ENCODE measurements at places on chromosomes 11 and 22.

DNA sequence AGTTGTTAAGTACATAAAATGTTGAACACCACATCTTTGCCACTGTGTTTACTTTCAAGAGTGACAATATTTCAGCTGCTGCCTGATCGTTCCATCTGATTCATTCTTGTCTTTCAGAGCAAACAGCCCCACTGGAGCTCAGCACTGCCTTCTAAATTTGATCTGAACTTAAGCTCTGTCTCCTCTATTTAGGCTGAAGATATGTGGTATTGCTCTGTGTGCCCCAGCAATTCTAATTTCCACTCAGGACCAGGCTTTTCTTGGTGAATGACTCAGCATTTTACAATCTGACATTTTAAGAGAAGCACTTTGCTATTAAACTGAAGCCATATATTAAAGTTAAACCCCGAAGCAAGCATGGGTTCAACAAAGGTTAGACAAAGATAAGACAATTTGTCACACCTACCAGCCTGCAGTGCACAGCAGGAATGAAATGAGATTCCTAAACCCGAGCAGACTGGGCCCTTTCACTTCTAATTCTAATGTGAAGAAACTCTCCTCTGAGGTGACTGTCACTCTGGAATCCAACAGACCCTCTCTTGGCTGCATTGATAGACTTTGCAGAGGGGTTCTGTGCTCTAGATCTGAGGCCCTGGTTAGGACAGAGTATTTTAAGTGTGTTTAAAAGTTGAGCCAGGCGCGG lies 41.7 kb upstream of the PLET1 start:
- DNase-seq = no peak

GRCh38 chr22:23128269-23129108 lies 13.3 kb downstream of the RSPH14 start:
- DNase-seq = peak; percentile 32

- no peak for DNase-seq
These were observed 1421.2 kb upstream of the RAG2 start for GRCh38 chr11:38019072-38019775.

- DNase-seq = peak; percentile 89
These were observed 36.5 kb downstream of the POU2AF3 start for GRCh38 chr11:111334532-111335502.

DNA sequence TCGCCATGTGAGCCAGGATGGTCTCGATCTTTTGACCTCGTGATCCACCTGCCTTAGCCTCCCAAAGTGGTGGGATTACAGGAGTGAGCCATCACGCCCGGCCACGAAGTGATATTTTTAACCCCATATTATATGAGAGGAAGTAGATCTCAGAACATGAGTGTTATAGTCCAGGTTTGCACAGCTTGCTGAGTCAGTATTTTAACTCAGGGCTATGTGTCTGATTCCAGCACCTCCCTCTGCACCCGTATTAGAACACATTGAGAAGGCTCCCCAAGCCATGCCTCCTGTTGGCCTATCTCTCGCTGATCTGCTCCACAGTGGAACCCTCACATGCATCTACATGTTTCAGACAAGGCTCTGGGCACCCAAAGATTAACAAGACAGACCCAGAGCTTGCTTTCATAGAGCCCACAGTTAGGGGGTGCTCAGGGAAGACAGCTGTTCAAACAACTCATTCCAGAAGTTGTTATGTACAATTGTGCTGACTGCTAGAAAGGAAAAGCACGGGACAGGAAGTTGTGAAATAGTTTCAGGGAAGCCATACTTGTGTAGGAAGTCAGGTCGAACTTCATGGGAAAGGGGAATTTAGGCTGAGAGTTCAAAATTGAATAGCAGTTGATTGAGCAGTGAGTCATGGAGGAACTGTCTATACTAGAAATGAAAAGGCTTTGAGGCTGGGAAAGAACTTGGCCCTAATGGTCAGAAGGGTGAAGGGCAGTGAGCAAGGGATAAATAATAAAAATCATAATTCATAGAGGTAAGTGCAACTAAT lies 49.3 kb upstream of the CLPB start:
- no peak for DNase-seq

GRCh38 chr11:102564110-102564509 lies 33.6 kb upstream of the MMP7 start:
- DNase-seq = no peak

DNA sequence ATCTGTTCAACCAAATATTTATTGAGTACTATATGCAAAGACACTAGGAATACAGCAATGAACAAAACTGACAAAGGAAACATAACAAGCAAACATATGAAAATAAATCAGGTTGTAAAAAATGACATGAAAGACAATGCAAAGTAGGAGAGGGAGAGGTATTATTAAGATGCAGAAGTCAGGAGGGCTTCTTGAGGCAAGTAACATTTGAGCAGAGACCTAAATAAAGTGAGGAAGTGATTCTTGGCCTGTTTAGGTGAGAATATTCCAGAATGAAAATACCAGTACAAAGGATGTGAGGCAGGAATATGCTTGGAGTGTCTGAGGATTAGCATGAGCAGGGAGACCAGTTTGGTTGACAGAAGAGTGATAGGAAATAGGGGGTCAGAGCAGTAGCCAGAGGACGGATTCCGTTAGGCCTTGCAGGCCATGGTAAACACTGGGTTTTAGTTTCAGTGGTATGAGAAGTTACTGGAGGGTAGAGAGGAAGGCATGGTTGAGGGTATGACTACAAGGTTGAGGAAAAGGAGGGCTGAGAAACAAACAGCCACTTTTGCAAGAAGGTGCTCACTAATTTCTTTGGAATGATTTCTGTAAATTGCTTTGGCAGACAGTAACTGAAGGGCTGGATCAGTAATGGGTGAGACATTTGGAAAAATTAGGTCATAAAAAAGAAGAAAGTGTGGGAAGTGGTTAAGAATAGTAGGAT lies 191.9 kb downstream of the SWAP70 start:
- no peak for DNase-seq

GRCh38 chr11:23789200-23789853 lies 707.5 kb upstream of the LUZP2 start:
- DNase-seq = no peak

GRCh38 chr11:115530752-115531151 lies 26.5 kb upstream of the CADM1 start:
- no peak for DNase-seq

- DNase-seq = no peak
These were observed 9.2 kb downstream of the PRSS23 start for GRCh38 chr11:86809561-86809960.

All from NCI-H1105 treated with DMSO at 0.1 percent for 48 hours (cell line).